ENCODE measurements at places on chromosomes 13 and 19. TPM values are rescaled to one million over a fixed set of nuclear protein-coding genes. Genes with fewer than 3 reads are reported as not detected.
A peak's percentile ranks its signal among the peaks of the same experiment; 100 is the strongest.

DNA sequence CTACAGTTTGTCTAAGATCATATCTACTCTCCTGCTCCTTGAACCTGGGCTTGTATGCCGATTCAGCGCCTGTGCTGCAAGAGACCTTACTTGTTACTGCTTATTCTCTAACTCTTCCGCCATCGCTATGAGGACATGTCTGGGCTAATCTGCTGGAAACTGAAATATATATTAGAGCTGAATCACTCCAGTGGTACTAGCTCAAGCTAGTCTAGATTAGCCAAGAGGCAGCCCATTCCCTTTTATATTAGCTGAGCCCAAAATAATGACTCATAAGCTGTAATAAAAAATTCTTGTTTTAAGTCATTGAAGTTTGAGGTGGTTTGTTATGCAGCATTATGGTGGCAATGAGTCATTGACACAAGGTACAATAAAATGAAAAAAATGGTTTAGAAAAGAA is 52.8 kb downstream of the SLC6A16 start:
- no peak for DNase-seq

DNA sequence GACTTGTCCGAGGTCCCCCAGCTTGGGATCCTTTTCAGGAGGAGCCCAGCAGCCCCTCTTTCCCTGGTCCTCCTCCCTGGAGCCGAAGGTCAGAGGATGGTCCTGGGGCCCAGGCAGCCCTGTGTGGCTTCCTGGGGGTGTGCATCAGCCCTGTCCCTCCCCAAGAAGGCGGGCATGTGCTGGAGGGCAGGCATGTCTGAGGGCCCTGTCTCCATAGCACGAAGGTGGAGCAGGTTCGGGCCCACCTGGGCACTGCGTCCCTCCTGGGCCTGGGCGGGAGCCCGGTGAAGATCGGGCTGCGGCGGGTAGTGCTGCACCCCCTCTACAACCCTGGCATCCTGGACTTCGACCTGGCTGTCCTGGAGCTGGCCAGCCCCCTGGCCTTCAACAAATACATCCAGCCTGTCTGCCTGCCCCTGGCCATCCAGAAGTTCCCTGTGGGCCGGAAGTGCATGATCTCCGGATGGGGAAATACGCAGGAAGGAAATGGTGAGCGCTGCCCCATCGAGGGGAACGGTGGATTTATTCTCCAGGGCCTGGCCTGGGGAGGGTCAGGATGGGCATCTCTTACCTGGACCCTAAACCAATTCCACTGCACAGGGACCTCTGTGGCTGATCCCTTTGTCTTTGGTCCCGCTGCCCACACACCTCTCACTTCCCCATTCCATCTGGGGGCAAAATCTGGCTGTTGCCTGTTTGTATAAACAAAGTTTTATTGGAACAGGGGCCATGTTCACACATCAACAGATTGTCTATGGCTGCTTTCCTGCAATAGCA is 10.9 kb downstream of the TIMM13 start:
- no peak for DNase-seq

GRCh38 chr13:51960766-51961165 is 50.5 kb downstream of the ATP7B start:
- DNase-seq = no peak

GRCh38 chr19:6260912-6261650 is 18.7 kb downstream of the MLLT1 start:
- no peak for DNase-seq

DNA sequence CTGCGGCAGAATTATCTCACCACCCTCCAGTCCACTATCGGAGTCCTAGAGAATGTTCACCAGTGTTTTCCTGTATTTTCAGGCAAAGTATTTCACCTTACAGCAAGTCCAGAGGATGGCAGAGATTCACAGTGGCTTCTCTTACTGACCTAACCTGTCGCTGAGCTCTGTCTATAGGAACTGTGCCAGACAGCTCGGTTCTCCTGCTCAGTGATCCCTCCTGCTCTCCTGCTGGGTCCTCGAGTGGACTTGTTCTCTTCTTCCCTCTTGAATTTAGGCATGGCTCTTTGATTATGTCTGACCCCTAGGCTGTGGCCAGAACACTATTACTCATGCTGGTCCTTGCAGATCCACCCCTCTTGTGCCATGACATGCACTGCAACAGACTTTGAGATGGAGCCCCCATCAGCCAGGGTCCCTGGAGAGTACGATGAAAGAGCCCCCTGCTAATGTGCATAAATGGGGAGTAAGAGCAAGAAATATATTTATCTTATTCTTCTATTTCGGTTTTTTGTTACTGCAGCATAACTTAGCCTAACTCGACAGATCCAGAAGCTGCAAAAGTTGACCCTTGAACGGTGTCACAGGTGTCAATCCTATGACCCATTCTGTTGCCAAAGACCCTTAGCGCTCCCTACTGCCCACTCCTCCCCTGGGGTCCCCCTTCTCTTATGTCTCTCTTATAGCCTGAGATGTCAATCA is 439.4 kb downstream of the ZNF536 start:
- no peak for DNase-seq

DNA sequence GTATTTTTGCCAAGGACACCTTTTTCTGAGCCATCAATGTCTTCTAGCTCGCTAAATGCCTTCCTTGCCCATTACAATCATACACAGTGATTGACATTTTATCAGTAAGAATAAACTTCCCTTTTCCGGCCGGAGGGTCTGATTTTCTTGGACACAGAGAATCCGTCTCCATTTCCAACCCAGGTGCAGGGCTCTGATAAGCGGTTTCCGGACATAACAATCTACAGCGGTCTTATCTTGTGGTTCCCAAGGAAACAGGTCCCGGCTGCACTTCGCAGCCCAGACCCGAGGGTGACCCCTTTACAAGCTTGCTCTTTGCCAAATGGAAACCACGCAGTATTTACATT is 5.1 kb upstream of the ZNF77 start:
- DNase-seq = no peak

DNA sequence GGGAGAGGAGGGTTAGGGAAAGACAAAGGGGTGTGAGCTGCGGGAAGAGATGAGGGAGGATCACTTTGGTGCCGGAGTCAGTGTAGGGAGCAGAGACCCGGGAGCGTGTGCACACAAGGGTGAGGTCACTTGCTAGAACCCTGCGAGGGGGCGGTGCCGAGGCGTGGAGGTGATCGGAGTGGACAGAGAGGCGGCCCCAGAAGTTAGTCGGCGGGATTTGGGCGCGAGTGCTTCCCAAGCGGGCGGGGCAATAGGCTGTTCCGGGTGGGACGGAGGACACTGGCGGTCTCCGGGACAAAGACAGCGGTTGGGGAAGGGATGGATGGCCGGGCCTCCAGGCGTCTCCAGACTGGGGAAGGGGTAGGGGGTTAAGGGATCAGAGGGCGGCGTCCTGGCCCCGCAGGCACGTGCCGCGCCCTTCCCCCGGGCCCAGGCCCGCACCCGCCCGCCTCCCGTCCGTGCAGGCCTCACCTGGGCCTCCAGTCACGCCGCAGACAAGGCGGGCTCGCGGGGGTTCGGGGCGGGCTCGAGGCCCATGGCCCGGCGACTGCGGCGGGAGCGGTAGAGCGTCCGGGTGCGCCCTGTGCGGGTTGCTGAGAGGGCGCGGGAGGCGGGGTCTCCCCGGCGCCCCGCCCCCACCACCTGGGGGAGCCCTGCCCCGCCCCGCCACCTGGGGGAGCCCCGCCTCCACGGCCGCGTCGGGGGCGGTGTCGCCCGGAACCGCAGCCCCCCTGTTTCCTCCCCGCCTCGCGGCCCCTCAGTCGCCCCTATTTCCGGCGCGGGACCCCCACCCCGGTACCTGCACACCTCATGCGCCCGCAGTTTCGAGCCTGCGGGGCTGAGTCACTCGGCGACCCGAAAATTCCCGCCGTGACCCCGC is at the start of gene LPAR2:
LPAR2 (minus strand) TSS at position 600 of the 880 bp plus-strand sequence. CDS start 945 bp downstream, outside the sequence.
- no peak for DNase-seq

GRCh38 chr19:52896431-52897137 is 851 bp downstream of the ZNF320 start:
- DNase-seq = no peak

DNA sequence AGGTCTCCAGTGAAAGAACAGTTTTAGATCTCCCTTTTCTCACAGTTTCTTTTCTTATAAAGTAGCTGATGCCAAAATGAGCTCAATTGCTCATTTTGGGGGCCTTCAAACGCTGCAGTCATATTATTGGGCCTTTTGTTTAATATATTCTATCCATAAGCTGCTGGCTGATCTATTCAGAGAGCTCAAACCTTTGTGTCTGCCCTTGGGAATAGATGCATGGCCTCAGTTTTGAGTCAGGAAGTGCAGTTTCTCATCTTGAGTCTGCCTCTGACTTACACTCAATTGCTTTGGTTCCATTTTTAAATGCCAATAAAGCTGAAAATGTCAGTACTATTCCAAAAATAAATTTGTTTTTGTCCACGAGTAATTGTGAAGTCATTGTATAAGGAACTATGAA is 468.9 kb downstream of the KLF12 start:
- DNase-seq = peak; percentile 57

DNA sequence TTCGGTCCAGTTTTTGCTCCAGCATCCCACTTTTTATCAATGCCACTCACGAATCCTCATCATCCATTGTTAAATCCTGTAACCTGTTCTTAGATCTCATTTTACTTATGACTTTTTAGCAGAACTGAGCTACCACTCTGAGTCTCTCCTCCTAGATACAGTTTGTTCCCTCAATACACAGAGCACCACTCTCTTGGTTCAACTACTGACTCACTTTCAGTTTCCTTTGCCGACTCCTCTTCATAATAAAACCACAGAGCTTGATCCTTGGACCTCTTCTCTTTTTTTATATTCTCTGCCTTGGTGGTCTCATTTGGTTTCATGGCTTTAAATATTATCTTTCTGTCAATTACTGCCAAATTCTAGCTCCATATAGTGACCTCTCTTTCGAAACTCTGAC is 150.3 kb downstream of the SLITRK5 start:
- no peak for DNase-seq

DNA sequence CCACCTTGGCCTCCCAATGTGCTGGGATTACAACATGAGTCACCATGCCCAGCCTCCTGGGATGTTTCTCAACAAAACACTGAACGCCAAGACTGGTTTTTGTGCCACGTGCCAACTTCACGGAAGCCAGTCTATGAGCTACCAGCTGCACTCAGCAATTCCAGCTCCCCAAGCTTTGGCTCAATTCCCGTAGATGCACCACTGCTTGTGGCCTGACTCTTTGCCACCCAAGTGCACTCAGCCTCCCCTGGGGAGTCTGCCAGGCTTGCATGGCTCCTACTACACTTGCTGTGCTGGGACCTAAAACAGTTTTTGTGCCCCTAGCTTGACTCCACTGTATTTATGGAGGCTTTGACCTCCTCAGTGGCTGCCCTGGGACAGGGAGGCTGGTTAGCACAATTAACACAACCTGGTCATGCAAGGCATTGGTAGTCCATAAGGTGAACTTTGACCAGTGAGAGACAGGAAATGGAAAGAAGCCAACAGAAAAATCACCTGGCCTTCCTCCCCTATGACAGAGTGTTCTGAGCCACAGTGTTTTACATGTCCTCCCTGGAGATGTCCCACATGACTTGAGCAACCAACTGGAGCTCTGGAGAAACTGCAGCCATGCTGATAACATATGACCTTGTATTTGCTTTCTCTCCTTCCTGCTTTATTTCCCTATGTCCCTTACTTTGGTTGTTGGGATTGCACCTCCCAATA is 1173.1 kb downstream of the UQCRFS1 start:
- no peak for DNase-seq

GRCh38 chr19:8487137-8487851 is 15.1 kb downstream of the PRAM1 start:
- no peak for DNase-seq

DNA sequence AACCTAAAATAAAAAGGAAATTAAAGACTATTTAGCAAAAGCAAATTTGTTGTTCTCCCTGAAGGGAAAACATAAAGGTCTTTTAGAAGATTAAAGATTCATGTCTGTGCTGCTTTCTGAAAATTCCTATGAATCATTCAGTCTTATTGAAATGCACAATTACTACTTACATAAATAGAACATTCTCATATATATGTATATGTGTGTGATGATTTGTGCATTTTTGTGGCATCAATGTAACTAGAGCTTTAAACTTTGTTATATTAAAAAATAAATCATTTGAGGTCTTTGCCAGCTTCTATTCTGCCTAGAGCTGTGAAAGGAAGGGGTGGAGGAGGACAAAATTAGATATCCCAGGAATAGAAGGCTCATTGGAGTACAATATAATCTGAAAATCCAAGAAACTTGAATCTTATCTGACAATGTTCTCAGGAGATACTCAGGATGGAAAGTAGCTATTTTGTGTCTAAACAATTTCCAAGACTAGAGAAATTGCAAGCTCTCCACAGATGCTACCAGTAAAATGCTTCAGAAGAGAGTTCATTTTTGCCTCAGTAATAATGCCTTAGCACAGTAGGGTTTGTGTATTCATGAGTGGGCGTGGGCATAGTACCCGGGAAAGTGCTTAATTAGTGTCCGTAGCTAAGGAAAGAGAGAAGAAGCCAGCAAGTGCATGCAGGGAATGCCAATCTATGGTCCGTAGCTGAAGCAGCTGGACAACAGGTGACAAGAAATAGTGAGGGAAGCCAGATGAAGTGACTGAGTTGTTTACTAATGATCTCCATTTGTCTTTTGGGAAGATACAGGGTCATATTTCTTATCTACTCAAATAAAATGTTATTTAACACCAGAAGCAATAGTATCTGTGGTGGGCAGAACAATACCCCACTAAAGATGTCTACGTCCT is 395.5 kb upstream of the NBEA start:
- no peak for DNase-seq

GRCh38 chr13:99385161-99385560 is 78.0 kb upstream of the GPR183 start:
- DNase-seq = no peak

GRCh38 chr13:48892688-48893075 is 83.0 kb upstream of the FNDC3A start:
- DNase-seq = no peak

- no peak for DNase-seq
These were observed 4.8 kb downstream of the ZBTB7A start for GRCh38 chr19:4061683-4062418.

GRCh38 chr19:58042495-58043340 is 8.9 kb downstream of the ZSCAN1 start:
- DNase-seq = no peak

DNA sequence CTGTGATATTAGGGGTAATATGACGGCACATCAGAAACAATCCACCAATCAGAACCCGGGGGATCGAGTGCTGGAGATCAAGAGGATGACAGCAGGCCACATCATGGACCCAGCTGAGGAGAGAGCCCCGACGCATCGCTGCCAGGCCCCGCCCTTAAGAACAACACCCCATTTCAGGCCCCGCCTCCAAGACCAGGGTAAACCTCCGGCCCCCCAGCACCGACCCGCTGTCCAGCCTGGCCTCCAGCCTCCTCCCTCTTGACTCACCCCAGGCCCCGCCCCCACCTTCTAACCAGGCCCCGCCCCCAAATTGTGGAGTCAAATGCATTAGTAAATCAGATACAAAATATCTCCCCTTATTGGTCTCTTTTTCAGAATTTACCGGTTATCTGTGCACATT is 4.7 kb upstream of the ZNF611 start:
- no peak for DNase-seq

ZNF709 gene
- not detected for polyA plus RNA-seq

GDF15 gene
- 1.3 TPM for polyA plus RNA-seq

ZNF565 gene
- polyA plus RNA-seq = 9.2 TPM

OVOL3 gene
- polyA plus RNA-seq = not detected

Measured in muscle of arm (tissue), 14 donors.